Activated naive CD8-positive, alpha-beta T cell treated with anti-CD3 and anti-CD28 coated beads for 36 hours (primary cell): ENCODE measurements at places on chromosomes 13 and 19.

- peak; percentile 84 for DNase-seq
Measured at GRCh38 chr19:41958367-41959055, 610 bp downstream of the RABAC1 start.

DNA sequence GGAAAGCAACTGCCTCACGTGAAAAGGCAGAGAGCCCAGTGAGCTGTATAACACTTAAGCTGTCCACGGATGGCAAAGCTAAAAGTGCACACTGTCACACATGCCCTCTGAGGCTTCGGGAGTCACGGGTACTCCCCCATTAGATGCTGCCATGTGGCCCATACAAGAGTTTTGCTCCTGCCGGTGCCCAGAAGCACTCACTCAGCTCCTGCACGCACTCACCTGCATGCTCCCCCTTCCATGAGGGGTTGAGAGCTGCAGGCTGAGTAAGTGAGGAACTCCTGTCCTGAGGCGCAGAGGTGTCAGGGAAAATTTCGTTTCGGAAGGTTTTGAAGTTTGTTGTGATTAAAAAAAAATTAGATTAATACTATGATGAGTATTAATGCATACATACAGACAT, 939.2 kb upstream of the ATXN8OS start:
- DNase-seq: no peak

GRCh38 chr19:30421571-30421970, 49.4 kb downstream of the ZNF536 start:
- DNase-seq: no peak

GRCh38 chr13:101013245-101013644, 338.6 kb upstream of the TMTC4 start:
- no peak for DNase-seq

GRCh38 chr13:38902551-38902950, 88.1 kb downstream of the STOML3 start:
- DNase-seq: no peak

GRCh38 chr13:114161644-114162532, 17.2 kb upstream of the CFAP97D2 start:
- no peak for DNase-seq

DNA sequence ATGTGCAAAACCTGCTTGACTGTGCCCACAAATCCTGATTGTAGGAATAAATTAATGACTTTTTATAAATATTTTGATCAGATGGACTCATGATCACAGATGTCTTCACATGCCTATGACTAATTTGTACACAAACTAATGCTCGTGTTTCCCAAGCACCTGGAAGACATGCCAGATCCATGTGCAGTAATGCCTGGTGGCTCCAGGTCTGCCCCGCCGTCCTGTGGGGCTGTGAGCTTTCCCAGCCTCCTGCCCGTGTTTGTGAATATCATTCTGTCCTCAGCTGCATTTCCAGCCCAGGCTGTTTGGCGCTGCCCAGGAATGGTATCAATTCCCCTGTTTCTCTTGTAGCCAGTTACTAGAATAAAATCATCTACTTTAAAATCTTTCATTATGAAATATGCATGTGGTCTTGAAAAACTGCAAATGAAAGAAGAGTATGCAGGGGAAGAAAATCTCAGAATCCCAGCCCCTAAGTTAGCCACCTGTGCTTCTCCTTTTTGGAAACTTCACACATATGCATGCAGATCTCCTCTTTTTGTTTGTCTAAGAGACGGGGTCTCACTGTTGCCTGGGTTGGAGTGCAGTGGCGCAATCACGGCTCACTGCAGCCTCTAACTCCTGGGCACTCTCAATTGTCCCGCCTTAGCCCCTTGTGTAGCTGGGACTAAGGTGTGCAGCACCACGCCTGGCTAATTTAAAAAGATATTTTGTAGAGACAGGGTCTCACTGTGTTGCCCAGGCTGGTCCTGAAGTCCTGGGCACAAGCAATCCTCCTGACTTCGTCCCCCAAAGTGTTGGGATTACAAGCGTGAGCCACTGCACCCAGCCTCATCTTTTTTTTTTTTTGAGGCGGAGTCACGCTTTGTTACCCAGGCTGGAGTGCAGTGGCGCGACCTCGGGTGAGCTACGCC, 6.2 kb downstream of the RPL28 start:
- DNase-seq: no peak

DNA sequence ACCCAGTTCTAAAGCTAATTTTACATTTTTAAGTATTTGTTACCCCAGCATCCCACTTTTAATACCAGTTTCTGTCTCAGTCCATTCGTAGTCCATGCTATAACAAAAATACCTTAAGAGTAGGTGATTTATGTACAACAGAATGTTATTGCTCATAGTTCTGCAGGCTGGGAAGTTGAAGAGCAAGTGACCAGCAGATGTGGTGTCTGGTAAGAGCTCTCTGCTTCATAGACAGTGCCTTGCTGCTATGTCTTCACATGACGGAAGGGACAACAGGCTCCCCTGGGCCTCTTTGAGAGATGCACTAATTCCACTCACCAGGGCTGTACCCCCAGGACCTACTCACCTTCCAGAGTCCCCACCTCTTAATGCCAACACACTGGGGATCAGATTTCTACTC, 96.6 kb downstream of the COL4A2 start:
- DNase-seq: no peak

DNA sequence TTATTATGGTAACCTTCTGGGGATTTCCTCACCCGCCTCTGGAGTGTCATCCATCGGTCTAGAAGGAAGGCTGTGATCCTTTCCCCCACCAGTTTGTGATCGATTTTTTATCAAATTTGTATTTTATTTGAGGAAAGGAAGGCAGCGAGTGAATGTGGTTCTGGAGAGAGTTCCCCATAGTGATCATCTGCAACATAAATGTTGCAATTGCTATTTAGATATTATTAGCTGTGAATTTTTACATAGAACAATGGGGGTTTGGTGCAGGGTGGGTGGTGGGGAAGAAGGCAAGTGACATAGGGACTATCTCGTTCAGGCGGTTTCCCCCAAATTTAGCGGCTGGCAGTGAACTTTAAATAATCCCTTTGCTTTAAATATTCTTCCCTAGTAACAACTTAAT, 1.2 kb downstream of the CDK8 start:
- DNase-seq: no peak

DNA sequence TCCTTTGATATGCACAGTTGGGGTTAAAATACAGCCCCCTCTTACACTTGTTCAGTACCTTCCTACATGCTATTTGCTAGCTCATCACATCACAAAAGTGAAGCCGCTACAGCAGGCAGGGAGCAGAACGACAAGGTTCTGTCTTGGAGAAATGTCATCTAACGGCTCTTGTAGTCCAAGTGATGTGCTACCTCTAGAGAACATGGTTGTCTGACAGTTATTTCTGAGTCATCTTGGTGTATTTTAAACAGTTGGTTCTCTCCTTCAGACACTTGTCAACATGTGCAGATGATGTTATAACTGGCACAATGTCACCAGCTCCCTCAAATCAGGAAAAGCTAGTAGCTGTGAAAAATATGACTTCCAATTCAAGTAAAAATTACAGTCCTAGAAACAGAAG, 865.0 kb downstream of the PCDH9 start:
- no peak for DNase-seq

GRCh38 chr13:42971691-42972347, 20.2 kb downstream of the EPSTI1 start:
- no peak for DNase-seq

DNA sequence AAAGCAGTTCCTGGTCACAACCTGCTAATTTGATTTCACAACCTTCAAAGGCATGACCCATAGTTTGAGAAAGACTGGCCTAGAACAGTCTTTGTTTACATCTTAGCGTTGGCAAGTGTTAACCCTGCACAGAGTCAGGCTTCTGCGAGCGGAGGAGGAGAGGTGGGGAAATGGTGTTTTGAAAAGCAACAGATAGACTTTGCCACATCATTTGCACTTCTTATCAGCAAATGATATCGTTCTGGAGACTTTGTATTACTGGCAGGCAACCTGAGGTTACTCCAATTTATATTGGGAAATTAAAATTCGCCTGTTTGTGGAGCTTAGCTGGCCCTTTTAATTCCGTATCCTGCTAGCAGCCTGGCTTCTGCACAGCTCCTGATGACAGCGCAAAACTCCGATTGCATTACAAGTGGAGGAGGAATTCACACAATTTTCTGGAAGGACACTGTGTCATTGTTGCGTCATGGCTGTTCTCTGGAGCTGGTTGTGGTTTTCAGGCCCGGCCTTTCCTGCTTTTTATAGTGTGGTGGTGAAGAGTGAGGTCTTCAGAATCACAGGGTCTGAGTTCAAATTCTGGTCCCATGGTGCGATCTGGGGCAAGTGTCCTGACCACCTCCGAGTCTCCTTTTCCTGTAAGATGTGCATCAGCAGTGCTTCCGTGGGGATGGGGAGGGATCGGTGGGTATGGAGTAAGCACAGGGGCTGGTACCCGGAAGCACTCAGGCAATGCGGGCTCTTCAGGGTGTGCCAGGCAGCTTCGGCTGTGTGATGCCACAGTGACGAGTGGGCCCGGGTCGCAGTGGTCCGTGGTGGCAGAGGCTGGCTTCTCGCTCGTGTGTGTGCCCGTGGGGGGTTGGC, 49.1 kb upstream of the EHD2 start:
- no peak for DNase-seq

- no peak for DNase-seq
Measured at GRCh38 chr19:19321141-19321577, 530 bp downstream of the MAU2 start.

GRCh38 chr19:54138489-54139256, 1.1 kb downstream of the CNOT3 start:
- peak; percentile 48 for DNase-seq

- DNase-seq: no peak
Measured at GRCh38 chr13:48576448-48577010, 43.6 kb upstream of the RCBTB2 start.

DNA sequence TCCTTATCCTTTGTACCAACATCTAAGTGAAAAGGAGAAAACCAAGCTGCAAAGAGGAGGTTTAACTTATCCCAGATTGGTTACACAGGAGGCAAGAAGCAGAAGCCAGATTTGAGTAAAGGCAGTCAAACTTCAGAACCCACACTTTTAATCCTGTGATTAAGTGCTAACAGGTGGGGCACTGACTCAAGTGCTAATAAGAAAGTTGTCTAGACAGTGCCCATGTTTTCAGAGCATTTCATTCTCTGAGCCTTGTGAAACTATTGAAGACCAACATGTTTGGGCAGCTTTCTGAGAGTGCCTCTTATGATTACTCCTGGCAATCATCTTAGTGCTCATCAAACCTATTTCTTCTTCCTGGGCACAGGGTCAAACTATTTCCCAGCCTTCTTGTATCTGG, 380.8 kb downstream of the KCNRG start:
- DNase-seq: no peak

DNA sequence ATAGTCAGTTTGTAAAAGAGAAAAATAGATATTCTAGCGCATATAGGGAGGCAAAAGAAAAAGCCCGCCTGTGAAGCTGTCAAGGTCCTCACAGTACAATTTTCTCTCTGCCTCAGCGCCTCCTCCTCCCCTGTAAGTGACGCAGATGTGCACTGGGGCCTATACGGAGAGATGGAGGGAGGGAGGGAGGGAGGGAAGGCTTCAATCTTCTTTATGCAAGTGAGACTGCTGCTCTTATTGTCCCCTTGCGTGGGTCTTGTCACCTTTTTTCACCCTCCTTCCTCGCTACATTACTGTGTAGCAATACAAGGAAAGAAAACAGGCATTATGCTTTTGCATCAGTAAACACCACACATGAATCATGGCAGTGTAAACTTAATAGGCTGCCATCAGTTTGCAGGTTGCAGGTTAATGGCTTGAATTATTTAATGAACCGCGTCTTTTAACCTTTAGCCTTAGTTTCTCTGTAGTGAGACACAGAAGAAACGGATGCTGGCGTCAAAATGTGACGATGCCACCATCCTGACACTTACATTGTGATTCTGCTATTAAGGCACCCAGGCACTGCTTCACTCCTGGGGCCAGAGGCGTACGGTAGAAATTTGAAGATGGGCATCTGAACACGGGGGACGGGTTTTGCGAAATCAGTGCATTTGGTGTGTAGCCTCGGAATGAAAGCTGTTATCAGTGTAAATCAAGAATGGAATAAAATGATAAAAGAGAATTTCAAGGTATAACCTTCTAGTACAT, at the start of gene KLHL1:
Gene KLHL1, minus strand, starts transcription at position 97 of the 750 bp plus-strand sequence. CDS start 753 bp downstream, outside the sequence.
- DNase-seq: no peak

DNA sequence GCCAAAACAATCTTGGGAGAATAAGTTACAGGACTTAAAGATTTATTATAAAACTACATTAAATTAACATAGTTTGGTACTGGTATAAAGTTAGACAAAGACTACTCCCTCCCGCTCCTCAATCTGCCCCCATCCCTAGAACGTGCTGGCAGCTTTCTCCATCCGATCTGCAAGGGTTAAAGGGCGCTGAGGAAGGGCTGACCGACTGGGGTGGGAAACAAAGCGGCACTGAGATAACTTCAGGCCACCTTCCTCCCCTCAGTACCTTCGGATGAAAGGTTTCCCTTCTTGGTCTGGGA, 790 bp upstream of the SUGT1 start:
- DNase-seq: no peak

DNA sequence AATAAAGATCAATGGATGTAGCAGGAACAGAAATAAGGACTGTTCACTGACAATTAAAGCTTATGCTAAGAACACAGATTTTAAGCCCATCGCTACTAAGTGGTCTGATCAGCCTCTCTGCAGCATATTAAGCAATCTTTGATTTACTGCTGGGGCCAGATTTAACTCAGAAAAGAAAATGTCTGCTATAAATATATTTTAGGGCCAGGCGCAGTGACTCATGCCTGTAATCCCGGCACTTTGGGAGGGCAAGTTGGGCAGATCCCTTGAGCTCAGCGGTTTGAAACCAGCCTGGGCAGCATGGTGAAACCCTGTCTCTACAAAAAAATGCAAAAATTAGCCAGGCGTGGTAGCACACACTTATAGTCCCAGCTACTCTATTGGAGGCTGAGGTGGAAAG, 43.0 kb downstream of the METTL21C start:
- DNase-seq: no peak

- no peak for DNase-seq
Measured at GRCh38 chr13:109394311-109394988, 391.9 kb downstream of the IRS2 start.

GRCh38 chr13:105915146-105915850, 620.2 kb downstream of the EFNB2 start:
- DNase-seq: no peak

GRCh38 chr19:13302526-13303270, 152.5 kb downstream of the IER2 start:
- DNase-seq: no peak

DNA sequence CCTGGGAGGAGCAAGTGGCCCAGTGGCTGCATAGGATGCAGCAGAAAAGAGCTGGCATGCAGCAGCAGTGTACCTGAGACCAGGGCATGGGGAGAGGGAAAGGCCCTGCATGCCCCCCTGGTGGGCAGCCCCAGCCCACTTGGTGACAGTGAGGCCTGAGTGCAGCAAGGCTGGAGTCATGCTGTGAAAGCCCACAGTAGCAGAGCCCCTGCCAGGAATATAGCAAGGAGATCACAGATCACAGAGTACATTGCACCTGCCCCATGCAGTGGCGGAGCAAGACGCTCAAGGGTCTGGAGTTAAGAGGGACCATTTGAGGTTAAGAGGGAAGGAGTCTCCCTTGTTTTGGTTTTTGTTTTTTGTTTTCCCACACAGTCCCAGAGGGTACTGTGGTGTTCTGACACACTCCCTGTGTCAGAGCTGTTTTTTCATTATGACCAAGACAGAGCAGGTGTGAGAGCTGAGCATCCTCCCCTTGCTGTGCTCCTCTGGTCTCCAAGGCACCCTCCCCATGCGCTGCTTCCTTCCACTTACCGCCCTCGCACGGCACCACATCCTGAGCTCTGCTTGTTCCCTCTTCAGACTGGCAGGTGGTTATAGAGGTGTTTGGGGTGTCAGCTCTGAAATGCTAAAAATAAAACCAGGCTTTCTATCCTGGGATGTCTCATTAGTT, 85.0 kb upstream of the UBL3 start:
- DNase-seq: peak; percentile 79
